Activated CD4-positive, alpha-beta T cell treated with anti-CD3 and anti-CD28 coated beads, Interleukin-2, amount 10 ng/mL, durations not matched to agents 7 days and 5 days (primary cell): ENCODE measurements at places on chromosomes 4 and X. TPM values are rescaled to one million over a fixed set of nuclear protein-coding genes. Genes with fewer than 3 reads are reported as not detected.

The ZFP92 gene
- 0.52 TPM for total RNA-seq

The BRS3 gene
- not detected for total RNA-seq

The ZNF157 gene
- 0.40 TPM for total RNA-seq

The NCBP2L gene
- not detected for total RNA-seq

The TAF7L gene
- not detected for total RNA-seq

The VCX3B gene
- total RNA-seq: not detected

The RHOXF1 gene
- total RNA-seq: not detected

The KLHL8 gene
- total RNA-seq: 9.1 TPM

The ADH7 gene
- total RNA-seq: not detected

The GATA1 gene
- not detected for total RNA-seq
